HTR-8/SVneo (cell line): ENCODE measurements at places on chromosomes 1 and 21.

- DNase-seq = no peak
Measured at GRCh38 chr1:99970713-99971255, 988 bp downstream of the SLC35A3 start.

DNA sequence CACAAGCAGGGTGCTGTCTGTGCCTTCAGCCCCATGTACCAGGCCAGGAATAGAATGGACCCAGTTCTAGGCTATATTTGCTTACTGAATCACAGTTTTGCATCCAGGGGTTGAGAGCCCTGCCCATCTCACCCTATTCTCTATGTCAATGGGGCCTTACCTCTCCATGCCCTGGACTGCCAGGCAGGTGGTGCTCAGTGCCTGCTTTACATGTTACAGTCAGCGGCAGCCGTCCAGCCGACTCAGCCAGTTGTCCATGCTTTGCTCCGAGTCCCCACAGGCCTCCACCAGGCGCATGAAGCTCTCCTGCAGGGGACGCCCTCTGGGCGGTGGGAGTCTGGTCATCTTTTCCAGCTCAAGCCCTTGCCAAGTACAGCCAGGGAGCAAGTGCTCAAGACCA is 12.2 kb upstream of the FAM167B start:
- no peak for DNase-seq

DNA sequence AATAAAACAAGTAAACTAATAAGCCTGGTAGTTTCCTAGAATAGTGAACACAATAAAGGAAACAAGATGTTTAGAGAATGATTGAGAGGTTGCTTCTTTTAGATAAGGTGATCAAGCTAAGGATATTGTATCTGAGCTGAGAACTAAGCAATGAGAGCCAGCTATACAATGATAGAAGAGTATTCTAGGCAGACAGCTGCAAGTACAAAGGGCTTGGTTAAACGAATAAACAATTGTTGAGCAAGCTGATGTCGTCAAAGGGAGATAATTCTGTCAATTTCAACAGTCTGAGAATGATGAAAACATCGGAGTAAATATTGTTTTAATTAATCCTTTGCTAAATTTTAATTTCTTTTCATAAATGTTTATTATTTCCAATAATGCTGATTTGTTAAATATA is 5.5 kb upstream of the FH start:
- DNase-seq = no peak

DNA sequence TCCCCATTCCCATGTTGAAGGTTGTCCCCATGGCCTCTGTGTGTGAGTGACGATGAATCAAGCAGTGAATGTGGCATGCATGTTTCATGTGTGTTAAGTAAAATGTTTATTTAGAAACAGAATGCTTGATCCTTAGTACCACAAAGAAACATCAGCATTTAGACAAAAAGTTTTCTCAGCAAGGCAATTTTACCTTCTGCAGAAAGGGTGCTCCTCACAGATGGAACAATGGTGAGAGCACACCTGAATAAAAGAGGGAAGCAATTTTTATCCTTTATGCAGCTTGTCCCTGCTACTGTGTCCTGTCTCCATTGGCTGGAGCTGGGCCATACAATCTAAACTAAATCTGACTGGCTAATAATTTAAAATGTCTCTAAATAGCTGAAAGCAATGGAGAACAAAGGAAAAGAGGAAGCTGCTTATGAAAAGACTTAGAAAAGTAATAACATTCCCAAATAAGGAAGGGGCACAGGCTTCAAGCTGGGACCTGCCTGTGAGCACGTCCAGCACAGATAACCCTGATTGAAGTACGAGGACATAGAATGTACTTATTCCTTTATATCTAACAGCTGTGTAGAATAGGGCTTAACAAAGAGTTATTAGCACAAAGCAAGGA is 8.4 kb upstream of the SMYD3 start:
- no peak for DNase-seq

DNA sequence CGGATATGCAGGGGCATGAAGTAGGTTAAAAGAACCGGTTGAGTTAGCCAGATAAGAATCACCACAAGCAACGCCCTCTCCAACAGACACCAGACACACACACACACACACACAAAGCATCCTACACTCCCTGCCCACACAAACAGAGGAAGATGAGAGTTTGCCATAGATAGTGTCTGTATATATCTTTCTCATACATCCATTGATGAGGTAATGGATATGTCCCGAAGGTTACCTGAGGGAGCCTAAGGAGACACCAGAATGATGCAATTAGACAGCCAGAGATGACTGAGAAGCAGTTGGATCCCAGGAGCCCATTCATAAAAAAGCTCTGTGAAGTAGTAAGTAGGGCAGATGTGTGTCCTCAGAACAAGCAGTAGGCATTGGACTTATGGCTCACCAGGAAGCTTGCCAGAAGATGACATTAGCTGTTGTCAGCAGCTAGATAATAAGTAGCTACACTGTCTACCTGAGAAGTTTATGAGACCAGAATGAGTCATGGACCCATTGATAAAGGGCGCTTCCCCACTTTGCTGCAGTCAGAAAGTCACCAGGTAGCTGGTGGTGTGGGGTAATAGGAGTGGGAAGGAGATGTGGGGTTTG is 247.0 kb downstream of the KCNT2 start:
- DNase-seq = no peak

- no peak for DNase-seq
Measured at GRCh38 chr1:202585590-202585933, 124.7 kb downstream of the SYT2 start.

GRCh38 chr1:30476911-30477459 is 246.4 kb downstream of the MATN1 start:
- no peak for DNase-seq

DNA sequence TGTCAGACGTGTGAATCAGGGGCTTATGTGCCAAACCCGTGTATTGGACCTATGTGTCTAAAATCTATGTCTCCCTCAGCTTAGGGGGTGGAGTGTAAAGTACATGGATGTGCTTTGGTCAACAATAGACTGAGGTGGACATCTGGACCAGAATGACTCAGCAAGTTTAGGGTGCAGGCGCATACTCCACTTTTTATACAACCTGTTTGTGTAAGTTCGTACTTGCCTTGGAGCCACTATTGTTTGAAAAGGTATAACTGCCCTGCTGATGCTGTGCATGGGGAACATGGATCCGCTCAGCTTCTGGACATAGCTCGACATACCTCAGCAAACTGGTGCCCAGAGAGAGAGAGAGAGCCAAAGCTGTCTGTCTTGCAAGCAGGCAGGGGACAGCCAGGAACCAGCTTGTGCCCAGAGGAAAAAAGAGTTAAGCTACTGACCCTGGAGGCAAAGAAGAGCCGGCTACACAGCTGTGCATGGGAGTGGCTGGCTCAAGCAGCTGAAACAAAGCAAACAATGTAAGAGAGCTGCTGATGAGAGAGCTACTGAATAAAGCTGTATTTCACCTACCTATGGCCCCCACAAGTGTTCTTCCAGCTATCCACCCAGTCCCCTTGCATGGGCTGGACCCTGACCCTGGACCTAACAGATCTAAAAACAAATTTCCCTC is 41.2 kb downstream of the GJA5 start:
- no peak for DNase-seq

GRCh38 chr1:117577191-117577885 is 28.5 kb upstream of the TENT5C start:
- no peak for DNase-seq

GRCh38 chr21:36171741-36172331 is 15.2 kb downstream of the DOP1B start:
- no peak for DNase-seq

DNA sequence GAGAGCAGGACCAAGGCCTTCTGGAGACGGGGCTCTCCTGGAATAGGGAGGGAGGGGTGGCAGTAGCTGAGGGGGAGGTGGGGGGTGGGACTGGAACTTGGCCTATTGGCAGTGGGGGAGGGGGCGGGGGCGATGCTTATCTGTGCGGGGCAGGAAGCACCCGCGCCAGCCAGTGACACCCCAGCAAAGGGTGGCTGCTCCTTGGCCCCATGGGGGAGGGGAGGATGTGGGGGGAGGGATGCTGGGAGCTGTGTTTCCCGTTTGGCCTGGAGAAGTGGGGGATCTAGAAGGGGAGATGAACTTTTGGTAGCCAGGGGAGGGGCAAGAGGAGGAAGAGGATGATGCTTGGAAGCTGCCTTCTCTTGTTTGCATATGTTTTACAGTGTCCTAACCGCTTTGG is 11.0 kb downstream of the ZBTB7B start:
- no peak for DNase-seq

GRCh38 chr1:184533049-184533448 is 146.2 kb downstream of the C1orf21 start:
- DNase-seq = no peak
